ENCODE measurements at places on chromosomes 11 and 22.

GRCh38 chr11:17524221-17524620 lies 20.0 kb downstream of the USH1C start:
- DNase-seq: no peak

DNA sequence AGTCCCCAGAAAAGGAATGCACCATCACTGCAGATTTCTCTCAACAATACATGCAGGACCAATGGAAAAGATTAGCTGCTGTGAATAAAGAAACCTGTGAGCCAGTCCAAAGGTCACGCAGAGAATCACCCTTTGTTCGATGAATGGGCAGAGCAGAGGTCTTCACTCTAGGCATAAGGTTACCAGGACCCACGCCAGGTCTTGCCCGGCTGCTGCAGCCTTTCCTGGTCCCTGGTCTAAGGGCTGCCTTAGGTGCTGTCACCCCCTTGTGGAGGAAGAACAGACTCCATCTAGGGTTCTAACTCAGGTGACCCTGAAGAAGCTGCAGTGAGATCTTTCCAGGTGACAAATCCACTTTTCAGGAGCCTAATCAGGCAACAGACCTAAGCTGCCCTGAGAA lies 29.0 kb upstream of the NAP1L4 start:
- DNase-seq: no peak

DNA sequence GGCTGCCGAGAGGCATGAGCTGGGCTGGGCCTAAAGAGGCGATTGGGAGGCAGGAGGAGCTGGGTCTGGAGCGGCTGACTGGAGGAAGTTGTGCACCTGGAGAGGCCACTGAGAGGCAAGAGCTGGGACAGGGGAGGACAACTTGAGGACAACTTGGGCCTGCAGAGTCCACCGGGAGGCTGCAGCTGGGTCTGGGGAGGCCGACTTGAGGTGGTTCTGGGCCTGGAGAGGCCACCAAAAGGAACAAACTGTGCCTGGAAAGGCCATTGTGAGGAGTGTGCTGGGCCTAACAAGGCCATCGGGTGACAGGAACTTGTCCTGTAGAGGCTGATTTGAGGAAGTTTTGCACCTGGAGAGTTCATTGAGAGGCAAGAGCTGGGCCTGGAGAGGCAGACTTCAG lies 41.5 kb downstream of the OR4C45 start:
- no peak for DNase-seq

DNA sequence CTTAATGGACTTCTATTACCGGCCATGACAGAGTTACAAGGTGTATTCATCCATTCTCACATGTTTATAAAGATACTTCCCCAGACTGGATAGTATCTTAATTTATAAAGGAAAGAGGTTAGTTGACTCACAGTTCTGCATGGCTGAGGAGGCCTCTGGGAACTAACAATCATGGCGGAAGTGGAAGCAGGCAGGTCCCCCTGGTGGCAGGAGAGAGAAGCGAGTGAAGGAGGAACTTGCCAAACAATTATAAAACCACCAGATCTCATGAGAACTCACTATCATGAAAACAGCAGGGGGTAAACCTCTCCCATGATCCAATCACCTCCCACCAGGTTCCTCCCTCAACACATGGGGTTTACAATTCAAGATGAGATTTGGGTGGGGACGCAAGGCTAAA lies 170.0 kb upstream of the PDGFD start:
- DNase-seq: no peak

Data from umbilical cord (tissue), 2 donors.